ENCODE measurements at places on chromosomes 16 and 17. TPM values are rescaled to one million over a fixed set of nuclear protein-coding genes. Genes with fewer than 3 reads are reported as not detected.

PRSS21 gene
- not detected for total RNA-seq

SLC5A2 gene
- not detected for total RNA-seq

TMEM94 gene
- 44.9 TPM for total RNA-seq

ZG16B gene
- total RNA-seq: 0.45 TPM

KRT15 gene
- total RNA-seq: 0.67 TPM

MOSMO gene
- 16.9 TPM for total RNA-seq

SPATA22 gene
- not detected for total RNA-seq

CLEC18C gene
- total RNA-seq: under 0.01 TPM

NPIPB9 gene
- not detected for total RNA-seq

SLC47A1 gene
- 0.15 TPM for total RNA-seq

ZNF385C gene
- not detected for total RNA-seq

CCR7 gene
- not detected for total RNA-seq

CCL4 gene
- total RNA-seq: not detected

DHRS7C gene
- total RNA-seq: not detected

CIBAR2 gene
- total RNA-seq: not detected

RNU2-1 gene
- not detected for total RNA-seq

RAB11FIP3 gene
- total RNA-seq: 15.3 TPM

COG1 gene
- 18.7 TPM for total RNA-seq

C1QTNF8 gene
- total RNA-seq: not detected

NPIPA2 gene
- 0.34 TPM for total RNA-seq

GOT2 gene
- 92.8 TPM for total RNA-seq

HLF gene
- total RNA-seq: 0.15 TPM

RRN3 gene
- 23.4 TPM for total RNA-seq

MYO1D gene
- 2.2 TPM for total RNA-seq

All from bronchus fibroblast of lung (primary cell).